Left ventricle myocardium inferior (tissue), 1 donor: ENCODE measurements at places on chromosomes 13 and 19. TPM values are rescaled to one million over a fixed set of nuclear protein-coding genes. Genes with fewer than 3 reads are reported as not detected.

DNA sequence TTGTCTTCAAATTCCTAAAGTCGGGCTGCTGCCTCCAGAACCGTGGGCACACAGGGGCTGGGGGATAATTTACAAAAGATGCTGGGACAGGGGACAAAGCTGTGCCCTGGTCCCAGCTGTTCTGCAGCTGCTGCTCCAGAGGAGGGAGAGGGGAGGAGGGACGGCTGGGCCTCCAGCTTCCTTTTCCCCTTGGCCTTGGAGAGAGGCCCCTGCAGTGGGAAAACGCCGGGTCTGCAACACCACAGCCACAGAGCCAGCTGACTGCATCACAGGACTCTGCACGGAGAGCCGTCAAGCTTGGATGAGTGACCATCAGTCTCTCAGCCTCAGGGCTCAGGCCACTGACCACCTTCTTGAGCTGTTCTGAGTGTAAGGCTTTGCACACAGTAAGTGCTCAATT lies 6.1 kb downstream of the DOCK6 start:
- peak; percentile 71 for DNase-seq

Gene ACP5
- total RNA-seq: 3.1 TPM

DNA sequence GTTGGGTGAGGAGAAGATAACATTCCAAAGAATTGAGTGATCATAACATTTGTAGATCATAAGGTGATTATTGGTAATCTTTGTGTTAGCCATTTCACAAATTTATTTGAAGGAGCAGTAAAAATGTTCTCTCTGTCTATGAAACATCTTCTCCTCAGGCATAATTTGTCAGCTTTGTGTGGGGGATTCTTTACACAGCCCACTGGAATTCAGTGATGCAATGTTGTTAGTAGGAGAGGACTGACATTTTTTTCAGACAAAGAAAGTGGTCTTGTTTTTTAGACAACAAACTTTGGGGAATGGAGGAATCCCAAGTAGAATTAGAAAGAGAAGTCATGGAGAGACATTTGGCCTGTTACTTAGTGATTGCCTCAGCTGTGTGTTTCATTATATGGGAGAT lies 100.3 kb downstream of the ITGBL1 start:
- no peak for DNase-seq

DNA sequence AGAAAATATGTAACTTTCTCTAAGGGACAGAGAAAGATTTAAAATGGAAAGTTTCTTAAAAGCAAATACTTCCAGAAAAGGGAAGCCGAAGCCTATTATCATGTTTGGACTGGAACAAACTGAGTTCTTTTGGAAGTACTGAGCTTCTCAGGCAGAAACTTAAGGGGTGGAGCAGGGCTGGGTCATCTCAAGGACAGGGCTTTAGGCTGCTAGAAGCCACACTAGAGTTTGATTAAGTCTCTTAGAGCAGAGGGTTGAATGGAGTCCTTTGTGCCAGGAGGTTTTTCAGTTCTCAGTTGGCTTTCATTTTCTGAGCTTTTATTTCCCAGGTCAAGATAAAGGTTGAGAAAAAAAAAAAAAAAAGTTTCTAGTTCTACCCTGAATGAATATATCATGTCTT lies 432.7 kb downstream of the SLITRK5 start:
- DNase-seq: no peak

DNA sequence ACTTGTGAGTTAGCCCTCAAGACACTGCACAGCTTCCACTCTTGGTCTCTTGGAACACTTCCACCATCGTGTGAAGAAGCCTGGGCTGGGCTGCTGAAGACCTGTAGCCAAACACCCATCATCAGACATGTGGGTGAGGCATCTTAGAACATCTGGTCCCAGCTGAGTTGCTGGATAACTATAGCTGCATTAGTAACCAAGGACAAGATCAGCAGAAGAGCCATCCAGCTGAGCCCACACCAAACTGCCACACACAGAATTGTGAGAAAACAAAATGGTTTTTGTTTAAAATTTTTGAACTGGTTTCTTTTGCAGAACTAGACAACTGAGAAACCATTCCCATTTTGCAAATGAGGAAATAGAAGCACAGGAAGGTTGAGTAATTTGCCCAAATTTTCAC lies 56.2 kb downstream of the CCNE1 start:
- DNase-seq: no peak

GRCh38 chr13:67771106-67771505 lies 541.0 kb upstream of the PCDH9 start:
- no peak for DNase-seq

Gene SLC25A15
- 5.4 TPM for total RNA-seq

- no peak for DNase-seq
These were observed 187.2 kb downstream of the EFNB2 start for GRCh38 chr13:106348075-106348840.

DNA sequence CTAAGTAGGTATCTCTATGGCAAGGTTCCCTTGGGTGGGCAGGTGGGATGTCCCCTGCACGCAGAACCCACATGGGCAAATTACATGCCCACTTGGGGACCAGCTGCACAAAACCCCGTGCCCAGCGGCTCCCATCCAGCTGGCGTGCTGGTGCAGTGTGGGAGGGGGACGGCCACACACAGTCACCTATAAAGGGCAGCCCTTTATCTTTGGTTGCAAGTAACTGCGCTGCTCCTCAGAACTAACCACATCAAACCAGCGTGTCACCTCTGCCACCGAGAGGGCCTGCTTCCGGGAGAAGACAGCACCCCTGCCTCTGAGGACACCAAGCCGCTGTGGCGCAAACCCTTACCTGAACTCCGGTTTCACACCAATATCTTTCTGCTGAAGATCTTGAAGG lies 32.2 kb downstream of the ANKRD27 start:
- DNase-seq: no peak
